Neural crest cell (in vitro differentiated cells): ENCODE measurements at places on chromosomes 4 and X. TPM values are rescaled to one million over a fixed set of nuclear protein-coding genes. Genes with fewer than 3 reads are reported as not detected.

DNA sequence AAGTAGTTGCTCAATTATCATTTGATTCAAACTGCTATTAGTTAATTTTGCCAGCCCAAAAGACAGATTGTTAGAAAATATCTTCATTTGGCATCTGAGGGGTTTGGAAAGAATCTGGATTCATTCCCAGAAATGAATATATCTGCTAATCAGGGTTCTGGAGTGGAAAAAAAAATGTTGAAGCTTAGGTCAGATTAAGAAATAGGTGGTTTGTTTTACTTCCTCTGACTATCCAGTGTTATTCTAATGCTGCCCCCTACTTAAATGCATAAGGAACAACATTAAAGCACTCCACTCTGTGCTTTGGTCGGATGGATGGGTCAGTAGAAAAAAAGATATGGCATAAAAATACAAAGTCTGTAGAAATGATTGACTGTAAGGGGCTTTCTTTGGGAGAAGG lies 89.0 kb downstream of the LUZP4 start:
- peaks cover 29% of the 10 kb centered on the region for H3K4me1 ChIP-seq
- H3K36me3 ChIP-seq: peaks cover 14% of the 10 kb centered on the region
- no peaks in the 10 kb centered on the region for H3K27me3 ChIP-seq
- no peak for DNase-seq
- no peak overlapping the region for H3K4me3 ChIP-seq

DNA sequence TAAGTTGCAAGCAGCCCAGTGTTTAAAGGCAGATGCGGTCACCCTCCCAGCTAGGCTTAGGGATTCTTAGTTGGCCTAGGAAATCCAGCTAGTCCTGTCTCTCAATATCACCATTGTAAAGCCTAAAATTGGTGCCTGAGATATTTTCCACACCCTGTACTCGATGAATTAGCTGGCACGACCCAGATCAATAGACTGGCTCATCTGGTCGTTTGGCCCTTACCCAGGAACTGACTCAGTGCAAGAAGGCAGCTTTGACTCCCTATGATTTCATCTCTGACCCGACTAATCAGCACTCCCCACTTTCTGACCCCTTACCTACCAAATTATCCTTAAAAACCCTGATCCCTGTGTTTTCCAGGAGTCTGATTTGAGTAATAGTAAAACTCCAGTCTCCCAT lies 384.9 kb upstream of the SLC7A11 start:
- no peak overlapping the region for H3K27ac ChIP-seq
- no peak for DNase-seq
- no peak overlapping the region for H3K4me3 ChIP-seq
- H3K27me3 ChIP-seq: no peaks in the 10 kb centered on the region

- no peaks in the 10 kb centered on the region for H3K36me3 ChIP-seq
- H3K27ac ChIP-seq: no peak overlapping the region
- no peaks in the 10 kb centered on the region for H3K27me3 ChIP-seq
- no peak for DNase-seq
- H3K4me3 ChIP-seq: no peak overlapping the region
- peaks cover 9% of the 10 kb centered on the region for H3K4me1 ChIP-seq
These were observed 60.6 kb upstream of the GABRA2 start for GRCh38 chr4:46450556-46450955.

GRCh38 chrX:120452131-120452530 lies 17.0 kb downstream of the LAMP2 start:
- DNase-seq: no peak
- H3K27ac ChIP-seq: no peak overlapping the region
- H3K4me3 ChIP-seq: no peak overlapping the region

- H3K36me3 ChIP-seq: no peaks in the 10 kb centered on the region
- H3K27me3 ChIP-seq: no peaks in the 10 kb centered on the region
- DNase-seq: no peak
- H3K4me3 ChIP-seq: no peak overlapping the region
- no peak overlapping the region for H3K27ac ChIP-seq
These were observed 106.4 kb upstream of the GRIA3 start for GRCh38 chrX:123077631-123078030.

GRCh38 chrX:146456058-146456457 lies 353.5 kb upstream of the CXorf51B start:
- H3K4me1 ChIP-seq: no peaks in the 10 kb centered on the region
- no peaks in the 10 kb centered on the region for H3K36me3 ChIP-seq

DNA sequence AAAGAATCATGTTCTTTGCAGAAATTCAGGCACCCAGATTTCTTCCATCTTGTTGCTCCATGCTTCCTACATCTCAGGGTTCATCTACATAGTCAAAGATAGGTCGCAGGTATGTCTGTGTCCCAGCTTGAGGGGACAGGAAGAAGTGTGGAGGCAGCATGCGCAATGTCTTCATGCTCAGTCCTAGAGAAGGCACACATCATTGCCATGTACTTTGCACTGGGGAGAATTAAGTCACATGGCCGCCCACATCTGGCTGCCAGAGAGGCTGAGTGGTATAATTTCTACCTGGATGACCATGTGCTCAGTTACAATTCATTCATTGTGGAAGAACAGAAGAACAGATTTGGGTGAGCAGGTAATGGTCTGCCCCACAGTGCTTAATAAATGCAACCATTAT lies 54.1 kb downstream of the GAB1 start:
- no peak overlapping the region for H3K4me3 ChIP-seq
- H3K4me1 ChIP-seq: peaks cover 15% of the 10 kb centered on the region

GRCh38 chr4:100061835-100062234 lies 111.8 kb upstream of the H2AZ1 start:
- H3K4me1 ChIP-seq: no peaks in the 10 kb centered on the region
- H3K36me3 ChIP-seq: no peaks in the 10 kb centered on the region
- H3K27me3 ChIP-seq: no peaks in the 10 kb centered on the region
- DNase-seq: no peak

GRCh38 chr4:101596781-101597552 lies 193.6 kb upstream of the BANK1 start:
- H3K36me3 ChIP-seq: no peaks in the 10 kb centered on the region
- DNase-seq: no peak
- no peaks in the 10 kb centered on the region for H3K27me3 ChIP-seq
- H3K4me1 ChIP-seq: no peaks in the 10 kb centered on the region

- no peaks in the 10 kb centered on the region for H3K27me3 ChIP-seq
- H3K4me3 ChIP-seq: no peak overlapping the region
- no peaks in the 10 kb centered on the region for H3K36me3 ChIP-seq
- H3K27ac ChIP-seq: no peak overlapping the region
These were observed 168.8 kb downstream of the CLCN4 start for GRCh38 chrX:10325611-10326010.

DNA sequence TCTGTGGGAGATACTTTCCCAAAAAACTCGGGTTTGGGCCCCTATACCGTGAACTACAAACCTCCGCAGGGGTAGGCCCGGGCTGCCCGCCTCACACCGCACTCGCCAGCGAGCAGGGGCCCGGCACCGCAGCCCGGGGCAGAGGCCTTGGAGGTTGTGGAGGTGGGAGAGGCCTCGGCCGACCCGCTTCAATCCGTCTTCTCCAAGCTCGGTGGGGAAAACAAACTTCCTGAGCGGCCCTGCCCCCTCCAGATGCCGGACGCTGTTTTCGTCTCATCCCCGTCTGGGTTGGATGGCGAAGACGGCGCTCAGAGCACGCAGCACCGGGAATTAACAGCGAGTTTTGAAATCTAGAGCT lies 442 bp upstream of the MCUB start:
- DNase-seq: no peak
- peak overlapping the region; percentile 85 for H3K27ac ChIP-seq
- peaks cover 4% of the 10 kb centered on the region for H3K36me3 ChIP-seq
- H3K4me3 ChIP-seq: peak overlapping the region; percentile 85

DNA sequence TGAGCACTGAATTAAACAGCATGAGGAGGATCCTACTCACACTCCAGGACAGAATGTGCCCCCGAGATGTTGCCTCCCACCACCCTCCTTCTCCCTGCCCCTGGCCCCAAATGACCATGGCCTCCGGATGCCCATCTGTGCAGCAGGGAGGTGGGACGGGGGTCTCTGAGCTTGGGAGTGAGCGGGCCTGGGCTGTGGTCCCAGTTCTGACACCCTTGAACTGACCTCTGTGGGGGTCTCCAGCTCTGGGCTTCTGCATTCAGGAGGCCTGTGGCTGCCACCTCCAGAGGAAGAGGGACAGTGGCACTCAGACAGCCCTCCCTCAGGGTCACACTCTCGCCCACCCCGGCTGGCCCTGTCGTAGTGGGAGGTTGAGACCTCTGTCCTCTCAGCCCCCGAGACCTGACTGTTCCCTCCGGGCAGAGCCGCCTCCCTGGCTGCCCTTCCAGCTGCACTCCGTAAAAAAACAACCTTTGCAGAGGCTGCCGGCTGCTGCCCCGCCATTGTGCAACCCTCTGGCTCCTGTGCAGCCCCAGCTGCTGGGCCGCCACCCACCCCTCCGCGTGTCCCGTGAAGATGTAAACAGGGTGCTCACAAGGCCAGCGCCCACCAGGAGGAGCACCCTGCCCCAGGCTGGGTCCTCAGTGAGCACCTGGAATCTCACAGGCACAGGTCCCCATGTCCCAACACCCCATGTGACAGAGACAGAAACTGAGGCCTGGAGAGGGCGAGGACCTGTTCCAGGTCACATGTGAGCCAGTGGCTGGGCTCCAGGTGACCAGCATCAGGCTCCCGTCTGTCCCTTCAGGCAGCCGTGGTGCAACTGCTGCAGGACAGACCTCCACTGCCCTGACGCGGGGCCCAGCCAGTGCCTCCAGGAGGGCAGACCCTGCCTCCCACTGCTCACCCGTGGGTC lies 39.6 kb downstream of the HTRA3 start:
- H3K4me3 ChIP-seq: no peak overlapping the region
- no peak overlapping the region for H3K27ac ChIP-seq
- H3K27me3 ChIP-seq: no peaks in the 10 kb centered on the region
- no peaks in the 10 kb centered on the region for H3K4me1 ChIP-seq
- H3K36me3 ChIP-seq: no peaks in the 10 kb centered on the region

GRCh38 chr4:38082424-38083385 lies 122.5 kb downstream of the PTTG2 start:
- H3K36me3 ChIP-seq: peaks cover 5% of the 10 kb centered on the region
- H3K27ac ChIP-seq: no peak overlapping the region
- no peaks in the 10 kb centered on the region for H3K27me3 ChIP-seq
- peaks cover 71% of the 10 kb centered on the region for H3K4me1 ChIP-seq
- no peak for DNase-seq

DNA sequence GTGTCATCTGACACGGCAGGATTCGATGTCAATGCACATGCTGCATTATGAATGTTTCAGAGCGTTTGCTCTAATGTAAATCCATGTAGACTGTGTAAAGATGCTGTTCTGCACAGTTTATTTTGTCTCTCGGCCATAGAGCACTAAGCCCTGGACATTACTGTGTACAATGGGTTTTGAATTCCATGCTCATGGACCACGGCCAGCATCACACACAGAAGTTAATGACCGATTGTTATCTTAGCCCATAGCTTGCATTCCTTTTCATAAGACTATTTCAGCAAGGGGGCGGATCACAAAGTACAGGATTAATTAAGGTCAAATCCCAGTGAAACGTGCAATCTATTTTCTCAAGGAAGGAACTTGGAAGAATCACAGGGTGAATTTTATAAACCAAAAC lies 286.1 kb upstream of the TENM3 start:
- no peak overlapping the region for H3K4me3 ChIP-seq
- H3K27ac ChIP-seq: no peak overlapping the region
- no peaks in the 10 kb centered on the region for H3K27me3 ChIP-seq
- DNase-seq: no peak

GRCh38 chrX:1386338-1387127 lies 5.4 kb downstream of the SLC25A6 start:
- peak overlapping the region; percentile 74 for H3K4me3 ChIP-seq
- peak overlapping the region; percentile 19 for H3K27ac ChIP-seq
- H3K4me1 ChIP-seq: peaks cover 14% of the 10 kb centered on the region
- H3K36me3 ChIP-seq: peaks cover 34% of the 10 kb centered on the region
- peaks cover 5% of the 10 kb centered on the region for H3K27me3 ChIP-seq
- DNase-seq: no peak

- H3K27ac ChIP-seq: no peak overlapping the region
- H3K36me3 ChIP-seq: peaks cover 8% of the 10 kb centered on the region
- DNase-seq: no peak
- peaks cover 28% of the 10 kb centered on the region for H3K27me3 ChIP-seq
- peaks cover 15% of the 10 kb centered on the region for H3K4me1 ChIP-seq
- no peak overlapping the region for H3K4me3 ChIP-seq
These were observed 48.6 kb downstream of the PDGFRA start for GRCh38 chr4:54277691-54278090.

DNA sequence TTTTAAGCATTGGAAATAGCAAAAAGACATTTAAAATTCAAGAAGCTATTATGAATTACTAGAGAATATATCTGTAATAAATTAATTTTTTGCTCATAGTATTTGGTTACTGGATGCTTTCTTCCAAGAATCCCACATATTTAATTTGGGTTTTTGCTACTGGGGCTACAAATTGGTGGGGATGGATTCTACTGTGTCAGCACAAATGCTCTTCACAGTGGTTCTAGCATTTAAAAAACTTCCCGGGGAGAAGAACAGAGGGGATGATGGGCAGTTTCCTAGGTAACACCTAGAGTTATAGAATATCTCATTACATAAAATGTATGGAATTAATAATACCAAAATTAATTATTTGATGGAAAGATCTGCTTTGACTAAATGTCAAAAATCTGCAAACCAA lies 68.9 kb upstream of the PRPS2 start:
- no peaks in the 10 kb centered on the region for H3K4me1 ChIP-seq
- H3K4me3 ChIP-seq: no peak overlapping the region
- H3K27me3 ChIP-seq: peaks cover 51% of the 10 kb centered on the region

DNA sequence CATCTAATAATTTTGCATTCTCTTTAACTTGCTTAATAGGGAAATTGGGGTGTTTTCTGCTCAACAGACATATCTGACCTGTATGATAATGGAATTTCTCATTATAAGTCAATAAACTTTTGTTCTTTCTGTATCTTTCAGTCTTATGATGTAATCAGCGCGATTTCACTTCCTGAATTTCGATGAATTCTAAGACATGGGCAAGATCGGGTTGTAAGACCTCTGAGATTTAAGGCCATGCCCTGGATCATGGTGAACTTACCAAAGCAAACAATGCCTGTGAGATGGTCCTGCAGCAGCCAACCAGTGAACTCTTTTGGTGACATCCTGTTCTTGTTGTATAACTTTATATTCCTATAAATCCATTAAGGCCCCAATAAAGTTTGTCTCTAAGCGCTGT lies 88.1 kb downstream of the NBDY start:
- H3K4me1 ChIP-seq: peaks cover 7% of the 10 kb centered on the region
- no peak overlapping the region for H3K27ac ChIP-seq
- peaks cover 12% of the 10 kb centered on the region for H3K36me3 ChIP-seq
- no peaks in the 10 kb centered on the region for H3K27me3 ChIP-seq

The ASB5 gene
- total RNA-seq: not detected in 2 replicates

The RGN gene
- 0.27 and 0.70 TPM in 2 replicates for total RNA-seq

The SSX2B gene
- total RNA-seq: not detected in 2 replicates

The RBM47 gene
- total RNA-seq: 0.37 and 0.48 TPM in 2 replicates

The HS6ST2 gene
- total RNA-seq: 13.9 and 14.2 TPM in 2 replicates

The CPE gene
- 65.2 and 68.8 TPM in 2 replicates for total RNA-seq

The C4orf36 gene
- total RNA-seq: 1.9 and 3.2 TPM in 2 replicates

The GABRA4 gene
- not detected in 2 replicates for total RNA-seq

The TXK gene
- total RNA-seq: not detected in 2 replicates

The PFKFB1 gene
- 0.77 and 0.93 TPM in 2 replicates for total RNA-seq
